GM12878 (cell line): ENCODE measurements at places on chromosomes 5 and 9.

- no peak for DNase-seq
Measured at GRCh38 chr5:180007582-180007981, 64.0 kb downstream of the RNF130 start.

DNA sequence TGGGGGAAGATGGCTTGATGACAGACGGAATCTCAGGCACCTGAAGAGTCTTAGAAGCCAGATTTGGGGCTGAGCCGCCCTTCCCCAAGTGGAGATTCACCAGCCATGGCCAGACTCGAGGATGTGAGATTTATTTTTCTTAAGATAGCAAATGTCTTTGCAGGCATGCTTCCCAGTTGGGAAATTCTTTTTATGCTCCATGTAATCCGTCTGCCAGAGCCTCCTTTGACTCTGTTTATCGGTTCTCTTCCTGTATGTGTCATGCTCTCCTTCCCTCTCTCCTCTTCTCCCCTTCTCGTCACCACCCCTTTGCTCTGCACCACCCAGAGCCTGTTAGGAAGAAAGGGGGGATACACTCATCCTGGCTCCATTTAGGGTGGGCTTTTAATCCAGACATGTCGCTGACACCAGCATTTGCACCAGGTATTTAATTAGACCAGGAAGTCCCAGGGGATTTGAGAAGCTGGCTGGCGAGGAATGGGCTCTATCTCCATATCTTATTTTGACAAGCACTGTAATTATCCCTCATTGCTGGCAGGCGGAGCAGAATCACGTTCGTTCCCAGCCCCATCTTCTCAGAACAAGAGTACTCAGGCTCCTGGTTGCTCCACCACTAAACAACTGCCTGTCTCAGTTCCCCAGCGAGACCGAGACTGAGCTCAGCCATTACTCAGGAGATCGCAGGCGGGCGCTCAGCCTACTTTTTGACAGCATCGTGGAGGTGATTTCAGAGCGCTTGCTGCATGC lies 50.9 kb downstream of the KCNIP1 start:
- DNase-seq = no peak

- DNase-seq = no peak
Measured at GRCh38 chr9:126661521-126662251, 48.0 kb downstream of the LMX1B start.

- no peak for DNase-seq
Measured at GRCh38 chr9:33341182-33341581, 50.9 kb downstream of the NFX1 start.

DNA sequence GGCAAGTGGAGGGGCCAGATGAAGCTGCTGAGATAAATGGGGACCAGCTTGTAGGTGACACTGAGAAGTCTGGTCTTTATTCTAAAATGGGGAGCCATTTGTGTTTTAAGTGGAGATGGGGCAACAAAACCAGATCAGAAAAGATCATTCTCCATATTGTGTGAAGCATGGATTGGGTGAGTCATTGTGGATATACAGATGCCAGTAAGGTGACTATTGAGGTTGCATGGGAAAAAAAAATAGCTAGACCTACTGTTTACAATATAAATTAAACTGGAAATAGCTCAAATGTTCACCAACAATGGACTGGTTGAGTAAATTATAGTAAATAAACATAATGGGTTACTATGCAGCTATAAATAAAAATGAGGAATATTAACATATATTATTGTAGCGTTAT lies 5.4 kb upstream of the MAP1B start:
- DNase-seq = no peak

GRCh38 chr9:25094518-25094917 lies 548.8 kb upstream of the IZUMO3 start:
- DNase-seq = no peak

GRCh38 chr9:130267930-130268329 lies 2.4 kb downstream of the HMCN2 start:
- no peak for DNase-seq

GRCh38 chr5:180370861-180371641 lies 17.9 kb upstream of the GFPT2 start:
- DNase-seq = no peak

- peak; percentile 91 for DNase-seq
Measured at GRCh38 chr9:297104-297972, 82.7 kb downstream of the DOCK8 start.

- no peak for DNase-seq
Measured at GRCh38 chr9:99105152-99106043, 485 bp downstream of the TGFBR1 start.

GRCh38 chr5:172674155-172674554 lies 33.1 kb downstream of the NEURL1B start:
- no peak for DNase-seq

- DNase-seq = no peak
Measured at GRCh38 chr5:80114860-80115259, 79.7 kb downstream of the THBS4 start.

DNA sequence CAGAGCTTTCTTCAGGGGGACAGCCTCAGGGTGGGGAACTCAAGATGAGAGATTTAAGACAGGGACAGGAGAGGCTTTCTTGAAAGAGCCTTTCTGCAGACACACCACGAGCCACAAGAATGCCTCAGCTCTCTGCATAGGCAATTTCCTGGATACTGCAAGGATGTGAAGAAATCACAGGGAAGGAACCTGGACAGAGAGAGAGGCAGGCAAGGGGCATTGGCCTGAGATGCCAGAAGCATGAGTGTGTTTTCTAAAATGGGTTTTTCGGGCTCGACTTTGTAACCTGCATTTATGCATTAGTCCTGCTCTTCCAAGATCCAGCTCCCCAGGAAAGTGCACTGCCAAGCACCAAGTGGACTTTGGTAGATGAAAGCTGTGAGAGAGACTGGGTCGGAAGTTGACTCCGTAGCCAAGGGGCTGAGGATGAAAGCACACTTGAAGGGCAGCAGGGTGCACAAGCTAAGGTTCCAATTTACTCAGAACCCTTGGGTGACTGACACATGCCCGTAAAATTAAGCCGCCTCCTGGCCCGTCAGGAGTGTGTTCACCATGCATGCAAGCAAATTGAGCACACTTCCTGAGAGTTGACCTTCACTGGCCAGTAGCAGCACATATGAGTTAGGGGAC lies 90.9 kb downstream of the CFAP90 start:
- DNase-seq = no peak
